ENCODE measurements at places on chromosomes 7 and 10.

DNA sequence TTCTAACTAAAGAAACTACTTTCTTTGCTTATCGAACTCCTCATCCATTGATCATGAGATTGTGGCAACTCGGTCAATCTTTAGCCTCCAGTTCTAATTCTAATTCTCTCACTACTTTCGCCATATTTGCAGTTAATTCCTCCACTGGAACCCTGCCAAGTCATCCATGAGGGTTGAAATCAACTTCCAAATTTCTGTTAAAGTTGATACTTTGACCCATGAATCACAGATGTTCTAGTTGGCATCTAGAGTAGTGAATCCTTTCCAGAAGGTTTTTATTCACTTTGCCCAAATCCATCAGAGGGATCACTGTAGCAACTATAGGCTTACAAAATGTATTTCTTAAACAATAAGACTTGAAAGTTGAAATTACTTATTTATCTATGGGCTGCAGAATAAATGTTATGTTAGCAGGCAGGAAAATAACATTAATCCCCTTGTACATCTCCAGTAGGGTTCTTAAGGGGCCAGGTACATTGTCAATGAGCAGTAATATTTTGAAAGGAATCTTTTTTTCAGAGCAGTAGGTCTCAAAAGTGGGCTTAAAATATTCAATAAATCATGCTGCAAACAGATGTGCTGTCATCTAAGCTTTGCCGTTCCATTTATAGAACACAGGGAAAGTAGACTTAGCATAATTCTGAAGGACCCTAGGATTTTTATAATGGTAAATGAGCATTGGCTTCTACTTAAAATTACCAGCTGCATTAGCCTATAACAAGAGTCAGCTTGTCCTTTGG, 39.4 kb downstream of the CCDC71L start:
- no peak for DNase-seq

DNA sequence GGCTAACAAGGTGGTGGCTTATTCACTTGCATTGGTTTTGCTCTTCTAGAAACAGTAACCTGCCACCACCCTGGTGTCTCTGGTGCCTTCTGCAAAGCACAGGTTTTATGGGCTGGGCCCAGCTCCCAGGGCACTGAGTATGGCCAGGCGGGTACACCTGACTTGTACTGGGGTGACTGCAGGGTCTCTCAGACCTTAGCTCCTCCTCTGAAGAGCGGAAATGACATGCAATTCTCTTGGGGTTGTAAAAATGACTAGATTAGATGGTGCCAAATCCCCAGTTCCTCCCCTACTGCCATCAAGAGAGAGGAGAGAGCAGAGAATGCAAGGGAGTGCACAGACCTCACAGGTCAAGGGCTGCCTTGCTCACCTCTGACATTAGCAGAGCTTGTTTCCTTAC, 14.7 kb downstream of the ESYT2 start:
- DNase-seq: peak; percentile 28

DNA sequence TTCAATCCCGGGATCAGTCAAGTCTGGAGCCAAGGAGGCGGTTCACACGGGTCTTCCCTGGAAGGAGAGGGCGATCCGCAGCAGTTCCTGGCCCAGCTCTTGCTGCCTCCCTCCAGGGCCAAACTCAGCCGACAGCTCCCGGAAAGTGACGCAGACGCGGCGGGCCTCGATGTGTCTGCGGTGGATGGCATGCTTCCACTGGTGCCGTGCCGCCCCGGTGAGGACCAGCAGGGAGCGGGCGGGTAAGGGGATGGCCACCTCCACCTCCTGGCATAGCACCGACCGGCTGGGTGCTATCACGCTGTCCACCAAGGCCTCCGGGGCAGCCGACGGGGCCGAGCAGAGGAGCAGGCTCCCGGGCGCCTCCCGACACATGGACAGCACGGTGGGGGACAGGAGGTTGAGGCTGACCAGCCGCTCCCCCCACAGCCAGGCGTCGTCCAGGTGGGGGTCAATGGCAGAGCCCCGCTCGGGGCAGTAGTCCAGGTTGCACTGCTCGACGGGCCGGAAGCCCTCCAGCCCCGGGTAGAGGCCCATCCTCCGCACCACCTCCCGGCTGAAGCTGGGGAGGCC, 7.2 kb downstream of the ALKBH4 start:
- no peak for DNase-seq

GRCh38 chr10:110260746-110261477, 43.8 kb downstream of the SMNDC1 start:
- DNase-seq: no peak

DNA sequence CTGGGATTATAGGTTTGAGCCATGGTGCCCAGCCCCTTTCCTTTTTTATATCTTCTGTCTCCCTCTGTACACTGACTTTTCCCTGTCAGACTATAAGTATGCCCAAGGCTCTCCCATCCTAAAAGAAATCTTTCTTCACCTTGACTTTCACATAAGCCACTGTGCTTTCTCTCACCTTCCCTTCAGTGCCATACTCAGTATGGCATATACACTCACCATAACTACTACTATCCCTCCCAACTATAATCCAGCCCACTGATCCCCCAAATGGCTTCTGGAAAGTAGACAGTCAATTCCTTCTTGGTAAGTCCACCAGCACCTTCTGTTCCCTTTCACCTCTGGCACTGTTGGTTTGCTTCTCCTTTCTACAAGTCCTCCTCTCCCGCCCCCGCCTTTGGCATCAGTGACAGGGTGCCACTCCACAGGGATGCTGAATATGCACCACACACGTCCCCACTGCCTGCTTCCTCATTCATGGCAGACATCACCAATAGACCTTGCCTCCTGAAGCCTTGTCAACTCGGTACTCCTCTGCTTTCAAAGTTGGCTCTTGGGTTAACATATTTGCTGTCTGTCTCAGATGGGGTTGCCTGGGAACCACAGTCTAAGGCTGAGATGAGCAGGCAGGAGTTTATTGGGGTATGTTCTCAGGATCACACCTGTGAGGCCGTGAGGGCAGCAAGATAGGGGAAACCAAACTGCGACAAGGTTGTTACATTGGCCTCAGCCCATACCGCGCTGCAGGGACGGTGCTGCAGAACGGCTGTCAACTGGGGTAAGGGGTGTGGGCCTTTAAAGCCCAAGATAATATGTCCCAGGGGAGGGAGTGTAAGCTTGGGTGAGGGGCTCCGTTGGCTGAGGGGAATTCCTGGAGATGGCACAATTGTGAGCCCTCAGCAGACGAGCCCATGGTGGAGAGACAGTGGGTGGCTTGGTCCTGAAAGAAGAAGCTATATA, 7.2 kb upstream of the PSAP start:
- DNase-seq: peak; percentile 57

DNA sequence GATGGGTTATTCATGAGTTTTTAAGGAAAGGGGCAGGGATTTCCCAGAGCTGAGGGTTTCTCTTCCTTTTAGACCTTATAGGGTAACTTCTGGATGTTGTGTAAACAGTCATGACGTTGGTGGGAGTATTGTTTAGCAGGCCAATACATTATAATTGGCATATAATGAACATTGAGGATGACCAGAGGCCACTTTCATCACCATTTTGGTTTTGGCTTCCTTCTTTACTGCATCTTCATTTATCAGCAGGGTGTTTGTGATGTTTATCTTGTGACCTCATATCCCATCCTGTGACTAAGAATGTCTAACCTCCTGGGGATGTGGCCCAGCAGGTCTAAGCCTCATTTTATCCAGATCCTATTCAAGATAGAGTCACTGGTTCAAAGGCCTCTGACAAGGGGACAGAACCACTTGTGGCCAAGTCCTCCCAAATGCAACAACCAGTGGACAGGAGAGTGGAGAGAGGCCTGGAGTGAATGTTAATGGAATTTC, 77.3 kb upstream of the RPA3 start:
- no peak for DNase-seq

DNA sequence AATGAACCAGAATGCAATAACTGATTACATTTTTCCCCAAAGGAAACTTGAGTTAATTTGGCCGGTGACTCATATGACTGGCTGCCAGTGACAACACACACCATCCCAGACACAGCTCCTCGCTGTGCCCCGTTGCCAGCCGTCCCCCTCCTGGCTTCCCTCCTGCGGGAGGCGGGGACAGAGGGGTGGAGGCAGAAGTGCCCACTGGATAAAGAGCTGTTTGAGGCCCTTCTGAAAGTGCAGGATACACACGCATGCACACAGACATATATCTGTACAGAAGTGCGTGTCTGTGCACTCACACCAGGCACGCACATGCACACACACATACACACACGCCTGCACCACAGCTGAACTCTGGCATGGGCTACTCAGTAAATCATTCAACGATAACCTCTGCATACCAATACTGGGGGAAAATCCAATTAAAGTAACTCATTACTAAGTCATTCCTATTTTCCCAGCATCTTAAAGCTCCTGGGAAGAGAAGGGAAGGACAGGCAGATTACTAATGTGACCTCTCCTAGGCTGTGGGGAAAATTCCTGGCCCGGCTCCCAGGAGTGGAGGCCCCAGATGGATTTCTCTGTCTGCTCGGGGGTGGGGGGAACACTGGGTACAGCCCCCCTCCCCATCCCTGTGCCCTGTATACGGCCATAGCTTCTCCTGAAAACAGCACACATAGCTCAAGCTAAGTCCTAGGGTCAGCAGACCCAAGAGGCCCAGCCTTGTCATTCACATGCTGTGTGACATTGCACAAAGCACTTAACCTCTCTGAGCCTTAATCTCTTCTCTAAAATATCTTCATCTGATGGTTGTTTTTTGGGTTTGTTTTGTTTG, 52.3 kb upstream of the MYL10 start:
- no peak for DNase-seq

Data from CD14-positive monocyte (primary cell).